Effector memory CD4-positive, alpha-beta T cell (primary cell): ENCODE measurements at places on chromosomes 7 and 10.

GRCh38 chr7:103560136-103560535, 114.1 kb upstream of the SLC26A5 start:
- no peak for DNase-seq

GRCh38 chr10:31939797-31940708, 11.4 kb upstream of the ARHGAP12 start:
- no peak for DNase-seq

GRCh38 chr10:100803908-100804307, 58.5 kb downstream of the PAX2 start:
- no peak for DNase-seq

DNA sequence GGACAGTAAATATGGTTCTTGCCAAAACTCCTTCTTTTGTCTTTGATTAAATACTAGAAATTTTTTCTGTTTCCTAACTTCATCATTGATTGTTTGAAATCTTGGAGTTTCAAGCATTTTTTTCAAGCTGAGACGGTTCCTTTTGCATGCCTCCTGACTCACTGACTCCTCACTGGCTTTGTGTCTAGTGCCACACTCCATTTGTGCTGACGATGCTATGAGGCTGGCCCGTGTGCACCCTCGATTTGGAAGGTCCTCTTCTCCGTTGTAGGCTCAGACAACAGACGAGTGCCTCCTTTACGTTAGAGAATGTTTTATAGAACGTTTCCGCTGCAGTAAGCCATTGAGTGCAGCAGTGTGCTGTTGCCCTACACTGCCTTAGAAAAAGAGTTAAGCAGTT, 10.8 kb upstream of the CSGALNACT2 start:
- DNase-seq = no peak

DNA sequence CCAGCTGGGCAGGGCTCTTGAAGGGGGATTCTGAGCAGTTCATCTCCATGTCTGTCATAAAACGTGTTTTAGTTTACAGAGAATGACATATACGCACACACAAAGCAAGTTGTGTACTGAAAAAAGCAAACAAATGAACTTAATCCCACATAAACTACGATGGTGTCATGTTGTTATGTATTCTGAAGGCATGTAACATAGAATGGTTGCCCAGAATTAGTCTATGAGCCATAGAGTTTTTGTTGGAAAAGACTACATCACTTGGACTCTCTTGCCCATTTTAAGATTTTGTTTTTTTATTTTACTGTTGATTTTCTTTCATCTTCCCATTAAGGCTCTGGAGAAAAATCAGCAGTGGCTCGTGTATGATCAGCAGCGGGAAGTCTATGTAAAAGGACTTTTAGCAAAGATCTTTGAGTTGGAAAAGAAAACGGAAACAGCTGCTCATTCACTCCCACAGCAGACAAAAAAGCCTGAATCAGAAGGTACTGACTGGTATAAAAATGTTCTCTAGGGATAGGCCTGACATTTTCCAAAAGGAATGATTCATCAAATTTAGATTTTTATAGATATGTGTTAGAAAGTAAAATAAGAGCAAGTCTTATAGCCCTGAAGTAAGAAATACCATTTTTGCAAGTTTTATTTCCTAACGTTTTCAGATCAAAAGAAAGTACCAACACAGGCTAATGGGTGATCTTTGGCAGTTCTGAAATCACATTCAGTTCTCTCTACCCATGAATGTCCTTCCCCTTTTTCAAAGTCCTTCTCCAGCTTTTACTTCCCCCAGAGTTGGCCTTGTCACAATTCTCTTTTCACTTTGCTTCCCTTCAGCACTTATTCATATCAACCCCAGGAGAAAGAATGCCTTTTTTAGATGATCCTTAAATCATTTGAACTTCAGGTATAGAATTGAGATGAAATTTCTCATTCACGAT, 18.9 kb downstream of the CEP55 start:
- no peak for DNase-seq

GRCh38 chr10:93376372-93377293, 105.5 kb downstream of the MYOF start:
- no peak for DNase-seq

DNA sequence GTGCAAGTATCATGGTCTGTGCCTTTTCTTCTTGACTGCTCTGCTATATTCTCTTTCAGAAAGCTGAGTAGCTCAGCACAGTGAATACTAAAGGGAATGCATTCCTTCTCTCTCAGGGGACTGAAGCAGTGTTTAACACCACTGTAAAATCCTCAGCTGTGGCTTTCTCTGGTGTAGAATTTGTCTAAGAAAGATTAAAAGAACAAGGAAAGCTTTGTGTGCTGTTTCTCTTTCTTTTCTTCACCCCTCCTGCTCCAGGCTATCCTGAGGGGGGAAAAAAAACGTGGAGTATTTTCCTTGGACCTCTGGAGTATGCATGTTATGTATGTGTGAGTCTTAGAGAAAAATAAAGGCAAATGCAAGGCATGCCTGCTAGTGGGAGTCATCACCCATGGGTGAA, 383.9 kb downstream of the AUTS2 start:
- DNase-seq = no peak

DNA sequence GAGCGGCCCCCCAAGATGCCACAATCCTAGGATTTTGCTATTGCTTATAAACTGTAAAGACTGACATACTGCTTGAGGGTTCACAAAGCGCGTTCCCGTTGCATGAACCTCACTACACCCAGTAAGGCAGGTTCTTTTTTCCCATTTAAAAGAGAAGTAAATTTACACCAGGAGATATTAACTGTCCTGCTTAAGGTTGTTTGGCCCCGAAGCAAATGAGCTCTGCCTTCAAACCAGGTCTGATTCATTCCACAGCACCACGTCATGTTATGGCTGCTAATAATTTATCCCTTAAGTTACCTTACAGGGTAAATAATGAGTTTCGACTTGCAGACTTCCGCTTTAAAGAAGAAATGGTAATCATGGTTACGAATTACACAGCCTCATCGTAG, 559 bp upstream of the FKBP14 start:
- DNase-seq = peak; percentile 23

GRCh38 chr7:93015101-93015778, 102.5 kb downstream of the SAMD9 start:
- no peak for DNase-seq

GRCh38 chr10:110634527-110635209, 9.5 kb upstream of the RBM20 start:
- no peak for DNase-seq

DNA sequence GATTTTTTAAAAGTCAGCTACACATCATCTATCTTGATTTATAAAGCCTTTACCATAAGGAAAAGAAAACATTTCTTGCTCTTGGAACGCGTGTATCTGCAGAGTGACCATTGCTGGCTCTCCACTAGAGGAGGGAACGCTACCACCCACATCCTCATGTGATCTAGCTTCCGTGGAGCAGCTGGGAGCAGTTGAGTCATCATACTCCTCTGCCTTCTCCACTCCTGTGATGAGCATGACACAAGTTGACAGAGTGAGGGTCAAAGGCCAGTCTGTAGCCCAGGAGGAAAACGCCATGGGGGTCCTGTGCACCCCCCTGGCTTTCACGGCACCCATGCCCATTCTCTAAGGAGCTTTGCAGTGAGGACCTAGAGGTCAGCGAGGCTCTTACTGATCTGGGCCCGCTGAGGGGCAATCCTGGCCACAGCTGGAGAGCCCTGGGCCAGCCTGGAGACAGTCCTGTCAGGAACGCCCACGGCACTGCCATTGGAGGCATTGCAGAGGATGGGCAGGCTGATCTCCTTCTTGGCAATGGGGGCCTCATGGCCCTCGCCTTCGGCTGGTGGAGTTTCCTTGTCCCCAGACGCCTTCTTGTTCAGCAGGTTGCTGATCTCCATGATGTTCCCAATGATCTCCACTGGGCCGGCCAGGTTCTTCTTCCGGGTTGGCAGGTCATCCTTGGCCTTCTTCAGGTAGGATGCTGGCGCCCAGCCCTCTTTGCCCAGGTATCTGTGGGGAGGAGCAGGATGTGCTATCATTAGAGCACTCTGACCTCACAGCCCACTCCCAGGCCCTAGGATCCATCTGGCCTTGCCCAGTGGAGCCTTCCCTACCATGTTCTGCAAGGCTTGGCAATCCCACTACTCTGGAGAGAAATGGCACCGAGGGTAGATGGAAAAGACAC, 119.2 kb downstream of the NEURL1 start:
- DNase-seq = no peak

DNA sequence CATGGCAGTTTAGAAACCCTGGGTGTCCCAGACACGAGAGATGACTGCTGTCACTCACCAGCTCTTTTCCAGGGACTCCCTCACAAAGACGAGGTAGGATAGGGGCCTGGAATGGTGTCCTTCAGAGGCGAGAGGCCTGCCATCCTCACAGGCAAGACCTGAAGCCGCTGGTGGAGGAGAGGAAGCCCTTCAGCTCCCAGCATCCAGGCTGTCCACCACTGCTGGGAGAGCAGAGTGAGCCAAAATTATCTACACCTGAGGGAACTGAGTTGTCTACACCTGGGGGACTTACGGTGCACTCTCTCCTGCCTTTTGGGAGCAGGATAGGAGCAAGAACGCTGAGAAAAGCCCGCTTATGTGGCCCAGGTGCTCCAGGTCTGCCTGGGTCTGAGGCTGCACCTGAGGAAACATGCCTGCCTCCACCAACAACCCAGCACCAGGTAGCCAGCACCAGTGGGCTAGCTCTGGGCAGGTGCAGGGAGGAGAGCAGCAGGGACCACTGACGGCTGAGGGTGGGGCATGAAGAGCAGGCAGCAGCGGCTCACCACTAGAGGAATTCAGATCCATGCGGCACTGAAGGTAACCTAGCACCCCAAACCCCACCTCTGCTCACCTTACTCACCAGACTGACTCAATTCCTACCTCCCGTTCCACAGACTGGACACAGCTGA, 357.2 kb downstream of the SH2D4B start:
- no peak for DNase-seq

DNA sequence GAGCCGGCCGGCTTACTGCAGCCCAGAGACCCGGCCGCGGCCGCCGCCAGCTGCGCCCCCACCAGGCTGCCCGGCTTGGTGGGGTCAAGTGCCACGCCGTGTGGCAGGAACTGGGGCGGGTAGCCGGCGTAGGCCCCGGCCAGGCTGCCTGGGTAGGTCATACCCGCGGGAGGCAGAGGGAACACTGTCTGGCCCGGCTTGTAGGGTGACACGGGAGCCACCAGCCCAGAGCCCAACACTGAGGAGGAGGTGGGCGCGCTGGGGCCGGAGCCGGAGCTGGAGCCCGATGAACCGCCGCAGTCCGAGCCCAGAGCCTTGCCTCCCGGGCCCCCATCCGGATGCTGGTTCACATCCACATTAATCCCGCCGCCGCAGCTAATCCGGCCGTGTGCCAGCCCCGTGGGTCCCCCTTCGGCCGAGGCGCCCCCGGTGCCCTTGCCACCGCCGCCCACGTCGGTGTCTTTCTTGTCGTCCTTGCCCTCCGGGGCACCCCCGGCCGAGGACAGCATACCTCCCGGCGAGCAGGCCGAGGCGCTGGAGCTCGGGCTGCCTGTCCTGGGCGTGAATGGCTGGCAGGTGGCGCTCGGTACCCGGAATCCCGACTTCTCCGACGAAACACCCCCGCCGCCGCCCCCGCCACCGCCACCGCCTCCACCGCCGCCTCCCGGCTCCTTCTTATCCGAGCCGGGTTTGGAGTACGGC, 2.0 kb downstream of the ZNF503 start:
- DNase-seq = no peak

DNA sequence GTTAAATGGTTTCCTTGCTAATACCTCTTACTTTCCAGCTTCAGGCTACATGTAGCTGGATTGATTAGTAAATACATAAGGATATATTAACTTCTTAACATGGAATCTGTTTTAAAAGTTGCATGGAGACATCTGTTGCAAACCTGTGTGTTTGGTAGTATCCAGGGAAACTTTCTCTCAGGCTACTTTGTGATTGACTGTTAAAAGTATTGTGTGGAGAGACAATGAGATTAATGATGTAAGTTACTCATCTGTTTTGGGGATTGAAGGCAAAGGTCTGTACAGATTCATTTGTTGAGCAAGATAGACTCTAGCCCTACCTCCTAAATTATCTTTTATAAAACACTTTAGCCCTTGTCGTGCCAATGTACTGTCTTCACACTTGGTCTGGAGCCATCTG, 6.6 kb downstream of the CREB5 start:
- no peak for DNase-seq

DNA sequence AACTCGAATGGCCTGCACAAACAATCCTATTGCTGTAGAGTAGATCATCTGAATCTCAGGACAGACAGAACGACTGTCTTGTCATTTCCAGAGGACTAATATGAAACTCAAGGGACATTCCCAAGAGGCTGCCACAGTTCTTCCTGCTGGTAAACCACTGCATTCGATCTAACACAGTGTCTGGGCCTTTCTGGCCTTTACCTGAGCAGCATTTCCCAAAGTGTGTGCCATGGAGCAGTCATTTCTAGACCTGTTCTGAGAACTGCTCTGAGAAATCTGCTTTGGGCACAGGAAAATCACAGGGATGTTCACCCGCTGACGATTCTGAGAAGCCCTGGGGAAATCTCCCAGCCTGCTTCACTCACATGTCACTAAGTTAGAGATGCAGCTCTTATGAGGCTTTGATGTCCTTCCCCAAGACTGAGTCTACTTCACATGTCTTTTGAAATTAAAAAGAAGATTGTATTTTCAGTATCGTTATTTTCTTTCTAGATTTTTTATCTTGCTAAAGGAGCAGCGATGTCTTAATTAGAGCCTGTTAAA, 18.4 kb downstream of the GPNMB start:
- no peak for DNase-seq

- DNase-seq = no peak
Observed at GRCh38 chr7:120997882-120998474, 9.5 kb downstream of the CPED1 start.

DNA sequence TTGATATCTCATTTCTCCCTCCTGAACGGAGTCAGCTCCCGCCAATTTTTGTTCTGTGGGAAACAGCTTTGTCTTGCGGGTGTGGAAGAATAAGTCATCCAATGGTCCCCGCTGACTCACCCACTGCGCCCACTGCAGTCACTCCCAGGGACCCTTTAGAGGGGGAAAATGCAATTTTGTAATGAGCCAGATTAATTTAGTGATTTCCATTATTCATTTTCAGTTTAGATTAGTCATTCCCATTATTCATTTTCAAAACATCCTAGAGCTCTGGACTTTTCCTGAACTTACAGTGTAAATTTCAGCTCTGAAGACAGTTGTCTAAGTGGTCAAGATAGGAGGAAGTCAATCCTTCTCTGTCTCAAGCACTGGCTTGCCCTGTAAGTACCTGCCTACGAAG, 154.9 kb upstream of the TMEM72 start:
- DNase-seq = no peak

- DNase-seq = no peak
Observed at GRCh38 chr10:6089334-6090219, 743 bp downstream of the RBM17 start.

GRCh38 chr7:158314394-158314793, 273.2 kb downstream of the PTPRN2 start:
- no peak for DNase-seq

- DNase-seq = no peak
Observed at GRCh38 chr10:59991117-59991516, 84.8 kb upstream of the CCDC6 start.

DNA sequence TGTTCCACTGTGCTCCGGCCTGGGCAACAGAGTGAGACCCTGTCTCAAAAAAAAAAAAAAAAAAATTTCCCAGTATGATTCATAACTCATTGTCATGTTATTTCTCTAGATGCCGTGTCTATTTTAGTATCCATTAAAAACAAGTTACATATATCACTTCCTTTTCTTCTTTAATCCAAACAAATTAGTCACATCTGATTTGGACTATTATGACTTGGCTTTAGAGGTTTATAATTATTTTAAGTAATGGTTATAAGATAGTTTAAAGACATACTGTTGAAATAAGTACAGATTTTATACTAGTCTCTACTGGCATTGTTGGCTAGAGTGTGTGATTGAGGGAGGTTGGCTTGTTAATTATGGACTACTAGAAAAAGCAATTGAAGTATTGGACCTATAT, 53.3 kb downstream of the ZMYND11 start:
- DNase-seq = no peak
